ENCODE measurements at places on chromosomes 11 and 22. TPM values are rescaled to one million over a fixed set of nuclear protein-coding genes. Genes with fewer than 3 reads are reported as not detected.

Gene GLYATL2
- total RNA-seq, result not detected

Gene UPB1
- not detected for total RNA-seq

Gene ABCC8
- total RNA-seq, result 1.3 TPM

Gene GLYAT
- not detected for total RNA-seq

Gene TBX1
- total RNA-seq, result 3.5 TPM

Gene F2
- not detected for total RNA-seq

DNA sequence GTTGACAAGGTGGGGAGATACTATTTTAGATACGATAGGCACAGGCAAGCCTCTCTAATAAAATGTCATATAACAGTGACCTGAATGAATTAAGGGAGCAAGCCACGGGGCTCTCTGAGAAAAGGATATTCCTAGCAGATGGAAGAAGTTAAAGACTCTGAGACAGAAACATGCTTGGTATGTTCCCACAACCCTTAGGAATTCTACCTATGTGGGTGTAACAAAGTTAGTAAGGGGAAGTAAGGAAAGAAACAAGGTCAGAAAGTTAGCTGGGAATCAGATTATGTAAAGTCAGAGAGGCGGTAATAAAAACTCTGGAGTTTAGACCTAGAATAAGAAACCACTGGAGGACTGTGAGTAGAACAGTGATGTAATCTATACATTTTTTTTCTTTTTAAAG lies 59.7 kb upstream of the GDPD4 start:
- DNase-seq, result no peak

DNA sequence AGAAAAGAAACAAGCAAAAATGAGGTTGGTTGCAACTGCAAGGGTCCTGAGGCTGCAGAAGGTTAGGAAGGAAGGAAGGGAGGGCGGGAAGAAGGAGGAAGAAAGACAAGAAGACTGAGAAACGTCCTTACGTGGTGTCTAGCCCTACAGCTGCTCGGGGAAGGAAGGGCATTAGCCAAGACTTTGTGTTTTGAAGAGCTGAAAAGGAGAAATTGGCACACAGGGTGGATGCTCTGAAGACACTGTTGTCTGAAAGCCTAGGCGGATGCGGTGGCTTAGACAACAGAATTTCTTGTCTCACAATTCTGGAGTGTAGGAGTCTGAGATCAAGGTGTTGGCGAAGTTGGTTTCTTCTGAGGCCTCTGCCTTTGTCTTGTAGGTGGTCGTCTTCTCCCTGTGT lies 60.7 kb downstream of the MCM5 start:
- no peak for DNase-seq

- no peak for DNase-seq
These were observed 5.2 kb downstream of the CRTAM start for GRCh38 chr11:122843281-122844141.

GRCh38 chr11:32163557-32163956 lies 72.7 kb downstream of the RCN1 start:
- DNase-seq, result no peak

GRCh38 chr11:587978-588380 lies 11.7 kb downstream of the PHRF1 start:
- DNase-seq, result no peak

DNA sequence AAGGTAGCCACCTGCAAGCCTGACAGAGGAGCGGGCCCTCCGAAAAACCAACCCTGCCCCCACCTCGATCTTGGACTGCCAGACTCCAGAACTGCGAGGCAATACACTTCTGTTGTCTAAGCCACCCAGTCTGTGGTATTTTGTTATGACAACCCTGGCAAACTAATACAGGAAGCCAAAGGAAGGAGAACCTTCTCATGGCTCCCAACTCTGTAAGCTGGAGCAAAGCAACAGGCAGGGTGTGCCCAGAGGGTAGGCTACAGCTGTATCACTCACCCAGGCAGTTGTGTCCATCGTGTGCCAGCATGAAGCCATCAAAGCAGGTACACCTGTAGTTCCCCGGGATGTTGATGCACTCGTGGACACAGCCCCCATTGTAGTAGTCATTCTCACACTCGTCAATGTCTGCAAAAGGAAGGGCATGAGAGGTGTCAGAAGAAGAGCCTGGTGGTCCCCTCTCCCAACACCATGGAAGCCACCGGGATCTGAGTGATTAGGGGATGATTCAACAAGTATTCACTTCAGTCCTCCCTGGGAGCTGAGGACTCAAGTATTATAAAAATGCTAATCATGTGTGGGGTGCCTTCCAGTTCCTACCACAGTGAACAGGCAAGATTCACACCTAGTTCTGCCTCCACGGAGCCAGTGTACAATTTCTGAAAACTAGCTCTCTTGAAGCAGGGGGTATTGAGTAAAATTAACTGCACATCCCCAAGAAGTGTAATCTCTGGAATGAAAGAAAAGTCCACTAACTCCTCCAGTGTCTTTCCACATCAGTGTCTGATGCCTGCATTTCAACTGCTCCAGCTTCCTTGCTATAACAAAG lies 23.3 kb downstream of the SCUBE1 start:
- no peak for DNase-seq

DNA sequence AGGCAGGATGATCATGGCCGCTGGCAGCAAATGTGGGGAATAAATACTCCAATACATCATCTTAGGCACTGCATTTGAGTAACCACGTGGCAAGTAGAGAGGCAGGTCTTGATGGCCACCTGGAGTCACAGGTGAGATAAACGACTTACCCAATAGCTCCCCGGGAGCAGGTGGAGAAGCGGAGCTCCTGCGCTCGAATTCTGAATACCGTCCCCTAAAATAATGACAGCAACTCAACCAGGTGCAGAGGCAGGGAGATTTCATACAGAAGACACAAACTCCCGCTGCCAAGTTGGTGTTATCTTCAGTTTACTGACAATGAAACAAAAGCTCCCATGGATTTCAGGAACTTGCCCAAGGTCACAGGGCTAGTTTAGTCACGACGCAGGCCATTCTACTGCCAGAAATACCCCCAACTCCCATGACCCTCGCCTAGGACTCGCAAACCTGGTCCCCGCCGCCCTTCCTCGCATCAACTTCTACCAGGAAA lies 437 bp downstream of the SLC43A3 start:
- DNase-seq, result no peak

- DNase-seq, result no peak
These were observed 69.1 kb upstream of the OR5AN1 start for GRCh38 chr11:59289356-59290181.

- no peak for DNase-seq
These were observed 6.2 kb downstream of the CHST1 start for GRCh38 chr11:45659031-45659817.

- no peak for DNase-seq
These were observed 130.8 kb downstream of the FCHSD2 start for GRCh38 chr11:73011126-73011817.

DNA sequence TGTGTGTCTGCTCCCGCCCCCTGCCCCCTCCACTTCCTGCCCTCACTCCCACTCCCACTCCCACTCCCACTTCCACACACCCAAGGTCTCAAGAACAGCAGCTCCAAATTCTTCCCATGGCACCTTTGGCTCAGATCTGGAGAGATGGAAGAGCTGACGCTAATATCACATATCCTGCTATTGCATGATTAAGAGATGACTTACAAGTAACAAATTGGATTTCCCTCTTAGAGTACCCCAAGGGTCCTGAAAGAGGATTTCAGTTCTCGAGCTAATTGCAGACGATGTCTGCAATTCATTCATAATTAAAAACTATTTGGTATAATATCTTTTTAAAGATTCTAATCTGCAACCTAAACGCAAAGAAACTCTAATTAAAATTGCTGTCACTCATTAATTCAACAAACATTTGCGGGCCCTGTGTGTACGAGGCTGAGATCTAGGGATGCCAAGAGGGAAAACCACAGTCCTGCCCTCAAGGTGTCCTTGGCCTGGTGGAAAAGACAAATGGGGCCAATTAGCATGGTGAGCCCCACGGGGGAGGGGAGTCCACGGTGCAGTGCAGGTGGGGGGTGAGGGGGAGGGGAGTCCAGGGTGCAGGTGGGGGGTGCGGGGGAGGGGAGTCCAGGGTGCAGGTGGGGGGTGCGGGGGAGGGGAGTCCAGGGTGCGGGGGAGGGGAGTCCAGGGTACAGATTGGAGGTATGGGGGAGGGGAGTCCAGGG lies 50.3 kb downstream of the CELSR1 start:
- DNase-seq, result no peak

GRCh38 chr11:132310390-132311375 lies 940.3 kb downstream of the NTM start:
- DNase-seq, result no peak

All from tibial nerve (tissue), 4 donors.